ENCODE measurements at places on chromosomes 2 and 18. TPM values are rescaled to one million over a fixed set of nuclear protein-coding genes. Genes with fewer than 3 reads are reported as not detected.
A peak's percentile ranks its signal among the peaks of the same experiment; 100 is the strongest.

Gene MARCHF4
- total RNA-seq = not detected

GRCh38 chr2:21559351-21559750 lies 435.6 kb downstream of the TDRD15 start:
- no peak for DNase-seq

GRCh38 chr2:52405980-52406379 lies 1361.6 kb upstream of the CHAC2 start:
- DNase-seq = no peak

DNA sequence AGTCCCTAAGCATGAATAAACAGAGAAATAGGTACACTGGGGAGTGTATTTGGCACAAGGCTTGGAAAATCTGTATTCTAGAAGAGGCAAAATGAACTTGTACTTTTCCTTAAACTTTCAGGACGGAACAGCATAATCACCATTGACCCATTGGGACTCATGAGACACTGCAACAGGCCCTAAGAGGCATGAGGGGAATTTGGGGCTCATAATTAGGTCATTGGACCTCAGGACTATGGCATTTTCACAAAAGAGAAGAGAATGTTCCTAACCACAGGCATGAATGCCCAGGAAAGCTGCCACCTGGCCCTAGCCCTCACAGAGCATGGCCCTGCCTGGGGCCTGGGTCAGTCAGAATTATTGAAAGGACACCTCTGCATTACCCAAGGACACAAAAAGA lies 67.9 kb upstream of the PIK3C3 start:
- DNase-seq = no peak

DNA sequence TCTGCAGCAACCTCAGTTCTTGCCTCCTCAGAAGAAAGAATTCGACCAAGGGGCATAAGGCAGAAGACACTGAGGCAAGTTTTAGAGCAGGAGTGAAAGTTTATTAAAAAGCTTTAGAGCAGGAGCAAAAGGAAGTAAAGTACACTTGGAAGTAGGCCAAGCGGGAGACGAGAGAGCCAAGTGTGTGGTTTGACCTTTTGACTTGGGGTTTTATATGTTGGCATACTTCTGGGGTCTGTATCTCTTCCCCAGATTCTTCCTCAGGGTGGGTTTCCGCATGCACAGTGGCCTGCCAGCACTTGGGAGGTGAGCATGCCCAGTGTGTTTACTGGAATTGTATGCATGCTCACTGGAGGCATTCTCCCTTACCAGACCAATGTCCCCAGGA lies 59.3 kb upstream of the ANKRD44 start:
- DNase-seq = no peak

Gene GRHL1
- 0.53 TPM for total RNA-seq

- no peak for DNase-seq
Measured at GRCh38 chr2:148982282-148982681, 56.2 kb upstream of the LYPD6B start.

Gene AMMECR1L
- 14.2 TPM for total RNA-seq

Gene MEP1B
- total RNA-seq = not detected

Gene GALNT1
- total RNA-seq = 22.5 TPM

Gene MC5R
- total RNA-seq = not detected

- no peak for DNase-seq
Measured at GRCh38 chr18:60202708-60203107, 169.9 kb downstream of the MC4R start.

- DNase-seq = peak; percentile 16
Measured at GRCh38 chr2:168156661-168157060, 90.7 kb downstream of the STK39 start.

- DNase-seq = no peak
Measured at GRCh38 chr2:137348301-137348700, 583.0 kb downstream of the THSD7B start.

- no peak for DNase-seq
Measured at GRCh38 chr2:95354469-95354901, 48.0 kb upstream of the FAHD2A start.

Gene SPP2
- not detected for total RNA-seq

DNA sequence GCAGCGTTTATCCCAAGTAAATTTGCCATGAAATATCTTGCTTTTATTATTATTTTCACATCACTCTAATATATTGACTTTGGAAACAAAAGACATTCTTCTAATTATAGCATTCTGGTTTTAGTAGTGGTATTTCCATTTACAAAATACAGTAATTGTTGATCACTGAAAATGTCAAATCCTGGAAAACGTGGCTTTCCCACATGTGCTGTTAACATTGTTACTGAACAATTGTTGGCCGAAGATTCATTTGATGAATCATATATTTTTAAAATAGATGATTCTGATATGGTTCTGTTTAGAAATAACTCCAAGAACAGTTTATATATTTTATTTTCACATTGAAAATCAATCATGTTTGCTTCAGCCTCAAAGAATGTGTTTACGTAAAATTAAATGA lies 32.9 kb downstream of the SP140 start:
- DNase-seq = no peak

Gene TRAPPC12
- 60.0 TPM for total RNA-seq

Gene NBAS
- 44.3 TPM for total RNA-seq

Gene TCF7L1
- total RNA-seq = not detected

Gene ZNF396
- 1.1 TPM for total RNA-seq

- DNase-seq = no peak
Measured at GRCh38 chr2:53633441-53633840, 134.2 kb upstream of the CHAC2 start.

DNA sequence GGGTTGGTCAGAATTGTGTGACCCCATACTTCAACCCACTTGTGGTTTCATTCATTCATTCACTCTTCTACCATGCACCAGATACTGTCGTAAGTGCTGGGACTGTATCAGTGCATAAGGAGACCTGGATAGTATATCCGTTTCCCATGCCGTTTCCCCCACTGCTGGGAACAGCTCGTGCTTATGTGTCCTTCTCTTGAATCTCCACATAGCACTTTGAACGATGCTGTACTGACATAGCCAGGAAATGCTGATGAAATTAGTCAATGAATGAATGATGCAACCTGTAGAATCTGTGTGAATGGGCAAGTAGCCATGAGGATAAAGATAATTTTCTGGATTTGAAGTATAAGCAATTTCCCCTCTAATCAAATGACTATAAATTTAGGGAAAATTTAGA lies 276.1 kb downstream of the BCL2 start:
- DNase-seq = no peak

- no peak for DNase-seq
Measured at GRCh38 chr2:144835634-144836350, 315.9 kb upstream of the ZEB2 start.

DNA sequence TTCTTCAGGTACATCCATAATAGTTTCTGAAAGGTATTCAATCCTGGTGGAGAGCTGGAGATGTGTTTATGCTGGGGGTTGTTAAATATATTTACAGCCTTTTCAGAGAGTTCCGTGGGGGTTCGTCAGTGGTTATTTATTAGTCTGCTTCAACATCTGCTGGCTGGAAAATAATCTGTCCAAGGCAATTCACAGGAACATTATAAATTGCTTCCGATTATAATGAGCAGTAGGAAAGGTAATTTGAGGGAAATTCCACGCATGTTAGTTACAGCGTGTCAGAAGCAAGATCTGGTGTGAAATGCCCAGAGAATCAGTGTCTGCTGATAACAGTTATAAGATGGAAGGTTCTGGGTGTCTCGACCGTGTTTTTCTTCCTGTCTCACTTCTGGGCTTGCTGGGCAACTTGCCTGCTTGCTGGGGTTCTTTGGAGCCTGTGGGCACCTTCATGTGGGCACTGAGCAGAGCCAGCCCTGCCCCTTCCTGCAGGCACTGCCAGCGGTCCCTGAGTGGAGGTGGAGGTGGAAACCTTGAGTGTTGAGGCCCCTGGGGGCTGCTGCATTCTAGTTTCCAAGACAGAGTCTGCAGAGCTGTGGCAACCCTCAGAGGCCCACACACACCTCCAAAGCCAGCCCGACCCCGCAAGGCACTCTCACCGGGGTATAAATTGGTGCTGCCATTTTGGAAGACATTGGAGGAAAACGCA lies 185.7 kb downstream of the FAM210A start:
- DNase-seq = peak; percentile 50

DNA sequence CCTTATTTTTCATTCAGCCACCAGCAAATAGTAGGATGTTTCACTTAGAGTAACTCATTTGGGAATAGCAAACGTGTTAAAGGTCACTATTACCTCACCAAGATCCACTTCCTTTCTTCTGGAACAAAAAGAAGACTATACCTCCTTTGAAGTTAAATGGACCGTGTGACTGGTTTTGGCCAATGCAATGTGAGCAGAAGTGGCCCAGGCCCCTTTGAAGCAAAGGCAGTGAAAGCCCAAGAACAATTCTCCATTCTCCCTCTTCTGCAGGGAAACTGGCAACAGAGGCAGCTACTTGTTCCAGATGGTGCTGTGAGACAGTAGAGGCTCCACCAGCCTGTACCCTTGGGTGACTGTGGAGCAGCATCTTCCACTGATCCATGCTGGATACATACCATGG lies 11.3 kb upstream of the MALL start:
- no peak for DNase-seq

DNA sequence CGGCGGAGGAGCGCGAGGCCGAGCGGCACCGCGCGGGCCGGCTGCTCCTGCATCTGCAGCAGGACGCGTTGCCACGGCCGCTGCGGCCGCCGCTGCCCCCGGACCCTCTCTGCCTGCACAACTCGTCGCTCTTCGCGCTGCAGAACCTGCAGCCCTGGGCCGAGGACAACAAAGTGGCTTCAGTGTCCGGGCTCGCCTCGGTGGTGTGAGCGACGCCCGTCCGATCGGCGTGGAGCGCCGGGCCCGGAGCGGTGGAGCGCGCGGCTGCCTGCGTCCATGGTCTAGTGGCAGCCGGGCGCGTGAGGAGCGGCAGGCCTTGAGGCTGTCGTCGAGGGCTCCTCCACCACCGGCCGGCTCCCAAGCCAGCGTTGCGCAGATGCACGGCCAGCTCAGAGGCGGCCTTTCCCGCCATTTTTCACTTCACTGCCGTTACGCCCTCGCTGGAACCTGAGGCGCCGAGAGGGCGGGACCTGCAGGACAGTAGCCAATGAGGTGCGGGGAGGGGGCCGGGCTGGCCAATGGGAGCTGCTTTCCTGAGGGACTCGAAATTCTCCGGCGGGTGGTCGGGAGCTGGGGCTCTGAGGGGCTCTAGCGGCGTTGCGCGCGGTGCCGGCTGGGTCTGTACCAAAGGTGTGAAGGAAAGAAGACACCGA lies 1.9 kb downstream of the TLX2 start:
- DNase-seq = peak; percentile 84

Gene VWC2L
- not detected for total RNA-seq

Gene USP14
- 101 TPM for total RNA-seq

Gene ATP6V1C2
- not detected for total RNA-seq

DNA sequence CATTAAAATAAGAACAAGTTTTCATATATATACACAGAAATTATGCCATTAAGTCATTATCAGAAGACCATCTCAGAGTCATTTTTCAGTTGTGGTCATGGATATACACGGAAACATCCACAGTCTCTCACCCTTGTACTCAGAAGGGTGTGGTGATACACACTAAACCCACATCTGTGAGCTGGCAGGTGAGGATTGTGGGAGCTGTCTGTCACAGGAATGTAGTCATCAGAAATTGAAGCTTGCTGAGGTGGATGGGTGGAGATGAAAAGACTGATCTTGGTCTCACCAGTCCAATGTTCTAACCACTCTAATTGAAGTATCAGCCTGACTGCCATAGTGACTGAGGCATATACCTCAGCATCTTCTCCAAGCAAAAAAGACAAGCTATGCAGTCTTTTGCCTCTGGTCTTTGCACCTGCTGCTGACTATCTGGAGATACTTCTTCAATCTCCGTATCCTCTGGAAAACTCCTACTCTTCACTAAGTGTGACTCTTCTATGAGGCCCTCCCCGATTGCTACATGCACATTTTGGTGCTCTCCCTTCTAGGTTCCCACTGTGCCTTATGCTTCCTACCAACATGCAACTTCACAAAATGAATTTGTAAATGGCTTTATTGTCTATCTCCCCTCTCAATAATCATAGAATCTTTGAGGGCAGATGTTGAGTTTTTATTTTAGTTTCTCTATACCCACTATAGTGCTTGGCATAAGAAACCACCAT lies 232.8 kb downstream of the DYM start:
- DNase-seq = peak; percentile 60

Gene GCKR
- not detected for total RNA-seq

- no peak for DNase-seq
Measured at GRCh38 chr2:7880566-7880965, 801.3 kb upstream of the ID2 start.

Gene NEUROD1
- not detected for total RNA-seq
